Activated CD4-positive, alpha-beta memory T cell treated with anti-CD3 and anti-CD28 coated beads for 36 hours (primary cell): ENCODE measurements at places on chromosomes 1 and 21.

DNA sequence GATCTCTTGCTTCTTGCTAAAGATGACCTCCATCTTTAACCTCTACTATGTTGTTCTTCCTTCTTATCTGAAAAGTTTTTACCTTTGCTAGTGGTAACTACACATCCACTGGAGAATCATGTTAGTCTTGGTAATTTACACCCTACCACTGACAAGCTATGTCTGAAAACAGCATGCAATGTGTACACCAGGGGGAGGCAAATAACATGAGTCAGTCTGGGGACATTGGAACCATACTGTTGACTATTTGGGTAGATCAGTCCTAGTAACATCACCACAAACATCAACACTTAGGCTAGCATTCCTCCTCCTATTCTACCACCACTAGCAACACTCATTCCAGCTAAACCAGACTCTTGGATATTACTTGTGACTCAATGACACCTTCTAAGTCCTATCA lies 549.0 kb downstream of the KCNT2 start:
- no peak for DNase-seq

- DNase-seq: no peak
Measured at GRCh38 chr1:30133414-30134055, 589.9 kb downstream of the MATN1 start.

DNA sequence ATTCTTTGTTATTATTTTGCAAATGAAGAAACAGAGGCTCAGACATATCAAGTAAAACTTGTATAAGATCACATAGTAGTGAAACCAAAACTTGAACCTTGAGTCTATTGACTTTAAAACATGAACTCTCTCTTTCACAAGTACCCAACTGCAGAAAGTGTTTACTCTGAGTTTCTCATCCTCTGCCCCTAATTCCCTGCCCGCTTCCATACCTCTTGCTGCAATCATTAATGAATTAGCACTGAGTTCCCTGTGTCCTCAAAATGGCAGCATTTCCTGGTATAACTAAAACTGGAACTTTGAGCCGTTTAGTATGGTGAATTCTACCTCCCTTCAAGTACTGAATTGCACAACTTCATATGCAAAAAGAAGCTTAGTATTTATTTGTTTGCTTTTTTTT lies 147.7 kb upstream of the DNAH14 start:
- no peak for DNase-seq

- DNase-seq: no peak
Measured at GRCh38 chr1:9202240-9202870, 32.2 kb upstream of the H6PD start.

GRCh38 chr1:179742717-179743678 lies at the start of gene FAM163A:
Gene FAM163A (plus strand): TSS chr1:179743291. CDS start chr1:179813098, 69,807 bp downstream.
- peak; percentile 17 for DNase-seq

GRCh38 chr1:8355439-8356255 lies 37.7 kb downstream of the SLC45A1 start:
- DNase-seq: no peak

DNA sequence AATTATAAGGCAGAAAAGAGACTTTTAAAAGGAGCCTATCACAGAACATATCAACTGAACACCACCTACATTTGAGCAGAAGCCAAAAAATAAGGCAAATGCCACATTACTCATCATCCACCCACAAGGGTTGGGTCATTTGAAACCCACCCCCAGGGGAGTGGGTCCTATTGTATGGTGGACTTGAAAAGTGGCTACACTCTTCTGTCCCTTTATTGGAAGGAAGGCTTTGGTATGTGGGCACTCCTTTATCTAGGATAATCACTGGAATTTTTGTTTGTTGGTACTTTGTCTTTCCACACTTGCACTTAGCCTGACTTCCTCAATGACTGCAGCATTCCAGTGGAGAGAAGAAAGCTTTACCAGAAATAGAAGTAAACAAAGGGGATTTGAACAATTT lies 157.2 kb upstream of the COL11A1 start:
- DNase-seq: no peak

DNA sequence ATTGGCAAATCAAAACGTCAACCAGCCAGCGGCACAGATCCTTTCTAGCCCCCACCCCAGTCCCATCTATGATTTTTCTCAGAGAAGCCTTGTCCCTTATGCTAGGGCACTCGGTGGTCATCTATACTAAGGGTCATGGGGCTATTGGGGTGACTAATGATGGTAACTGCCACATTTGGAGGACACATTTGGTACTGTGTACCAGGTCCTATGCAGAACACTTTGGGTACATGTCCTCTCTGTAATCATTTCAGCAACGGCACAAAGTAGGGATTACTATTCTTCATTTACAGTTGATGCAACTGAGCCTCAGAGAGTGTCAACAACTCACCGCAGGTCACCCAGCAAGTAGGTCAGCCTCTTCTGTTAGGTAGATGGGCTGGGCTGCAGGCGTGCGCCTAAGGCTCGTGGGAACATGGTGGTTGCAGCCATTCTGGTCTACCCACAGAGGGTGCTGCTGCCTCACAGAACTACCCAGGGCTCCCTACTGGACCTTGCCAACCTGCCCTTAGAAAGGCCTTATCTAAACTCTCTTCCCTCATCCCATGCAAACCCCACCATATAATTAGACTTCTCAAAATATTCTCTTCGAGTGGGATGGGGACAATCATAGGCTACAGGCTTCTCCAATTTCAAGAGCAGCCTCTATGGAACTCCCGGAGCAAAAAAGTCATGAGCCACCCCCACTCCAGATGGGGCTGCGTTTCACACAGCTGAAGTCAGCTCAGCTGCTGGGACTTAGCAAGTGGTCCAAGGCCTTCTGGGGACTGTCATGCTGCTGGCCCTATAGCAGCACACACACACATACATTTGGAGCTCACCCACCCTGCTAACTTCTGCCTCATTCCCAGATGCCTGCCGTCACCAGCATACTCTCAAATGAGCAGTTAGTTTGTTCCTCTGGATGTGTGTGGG lies 5.8 kb upstream of the SDHB start:
- DNase-seq: peak; percentile 57

- DNase-seq: no peak
Measured at GRCh38 chr21:45334134-45334533, 46.4 kb upstream of the POFUT2 start.

DNA sequence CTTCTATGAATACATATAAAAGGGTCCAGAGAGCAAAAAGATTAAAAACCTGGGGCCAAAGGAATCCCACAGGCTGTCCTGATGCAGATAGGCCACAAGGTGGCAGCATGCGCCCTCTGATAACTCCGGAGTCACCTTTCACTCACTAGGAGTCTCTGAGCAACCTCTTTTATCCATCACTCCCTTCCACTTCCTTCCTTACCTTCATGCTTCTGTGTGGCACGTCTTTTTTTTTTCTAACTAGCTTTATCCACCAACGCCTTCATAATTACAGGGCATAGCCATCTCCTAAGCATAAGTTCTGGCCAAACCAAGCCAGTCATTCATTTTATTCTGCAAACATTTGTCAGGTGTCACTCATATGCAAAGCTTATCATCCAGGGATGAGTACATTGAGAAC lies 3.9 kb upstream of the PGLYRP4 start:
- DNase-seq: peak; percentile 75

GRCh38 chr1:11067716-11068599 lies 8.1 kb upstream of the SRM start:
- no peak for DNase-seq

DNA sequence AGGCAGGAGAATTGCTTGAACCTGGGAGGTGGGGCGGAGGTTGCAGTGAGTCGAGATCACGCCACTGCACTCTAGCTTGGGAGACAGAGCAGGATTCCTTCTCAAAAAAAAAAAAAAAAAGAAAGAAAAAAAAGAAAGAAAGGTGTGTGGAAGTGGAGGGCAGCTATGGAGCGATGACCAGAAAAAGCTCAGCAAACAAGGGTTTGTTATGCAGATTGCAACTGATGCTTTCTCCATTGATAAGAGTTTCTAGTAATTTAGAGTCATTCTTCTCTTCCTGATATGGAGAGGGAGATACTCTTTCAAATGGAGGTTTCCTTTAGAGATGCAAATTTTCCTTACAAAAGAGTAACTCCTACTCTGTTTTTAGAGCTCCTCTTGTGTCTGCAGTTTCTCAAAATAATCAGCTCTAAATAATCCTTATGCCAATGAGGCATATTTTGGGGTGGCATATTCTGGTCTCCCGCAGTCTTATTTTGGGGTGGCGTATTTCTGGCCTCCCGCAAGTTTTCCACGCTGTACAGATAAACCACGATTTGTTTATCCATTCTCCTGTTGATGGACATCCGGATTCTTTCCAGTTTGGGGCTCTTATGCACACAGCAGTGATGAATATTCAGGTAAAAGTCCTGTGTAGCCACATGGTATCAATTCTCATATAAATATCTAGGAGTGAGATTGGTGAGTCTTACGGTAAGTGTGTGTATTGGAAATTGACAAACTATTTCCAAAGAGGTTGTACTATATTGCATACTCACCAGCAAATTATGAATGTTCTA lies 30.7 kb upstream of the RCC2 start:
- no peak for DNase-seq

GRCh38 chr1:233183226-233184020 lies 112.1 kb downstream of the PCNX2 start:
- DNase-seq: no peak

DNA sequence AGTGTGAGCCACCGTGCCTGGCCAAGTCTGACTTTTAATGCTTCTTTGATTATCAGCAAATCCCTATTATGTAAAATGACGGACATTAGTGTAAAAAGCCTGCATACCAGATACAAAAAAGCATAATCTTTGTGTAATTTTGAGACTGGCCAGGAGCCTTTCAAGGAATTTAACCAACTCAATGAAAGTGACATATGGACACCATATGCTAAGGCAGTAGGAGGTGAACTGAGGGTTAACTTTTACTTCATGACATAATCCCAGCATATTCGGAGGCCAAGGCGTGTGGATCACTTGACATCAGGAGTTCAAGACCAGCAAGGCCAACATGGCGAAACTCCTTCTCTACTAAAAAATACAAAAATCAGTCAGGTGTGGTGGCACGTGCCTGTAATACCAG lies 94.6 kb downstream of the EIF4G3 start:
- no peak for DNase-seq

DNA sequence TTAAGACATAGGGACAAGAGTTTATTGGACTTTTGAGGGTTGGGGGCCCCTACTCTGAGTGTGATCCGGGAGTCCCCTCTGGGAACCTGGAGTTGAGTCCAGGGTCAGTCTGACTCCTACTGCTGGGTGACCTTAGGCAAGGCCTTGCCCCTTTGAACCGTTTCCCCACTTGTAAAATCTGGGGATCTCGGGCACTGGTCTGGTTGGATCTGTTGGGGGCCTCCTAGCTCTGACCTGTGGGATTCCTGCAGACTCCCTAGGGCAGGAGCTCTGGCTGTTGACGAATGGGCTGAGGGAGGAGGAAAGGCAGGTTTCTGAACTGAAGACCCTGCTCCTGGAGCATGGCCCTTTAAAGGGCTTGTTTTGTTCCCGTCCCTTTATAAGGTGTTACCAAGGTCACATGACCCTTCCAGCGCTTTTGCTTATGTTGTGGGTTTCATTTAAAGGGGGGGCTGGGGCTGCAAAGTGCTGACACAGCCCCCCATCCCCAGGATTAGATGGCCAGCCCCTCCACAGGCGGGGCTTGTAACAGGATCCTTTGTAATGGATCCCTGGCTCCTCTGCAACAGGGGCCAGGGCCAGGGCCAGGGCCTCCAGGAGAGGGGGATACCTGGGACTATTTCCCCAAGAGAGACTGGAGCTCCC lies 50.7 kb downstream of the YARS1 start:
- no peak for DNase-seq

- DNase-seq: peak; percentile 45
Measured at GRCh38 chr1:119347858-119348257, 20.7 kb upstream of the HAO2 start.

DNA sequence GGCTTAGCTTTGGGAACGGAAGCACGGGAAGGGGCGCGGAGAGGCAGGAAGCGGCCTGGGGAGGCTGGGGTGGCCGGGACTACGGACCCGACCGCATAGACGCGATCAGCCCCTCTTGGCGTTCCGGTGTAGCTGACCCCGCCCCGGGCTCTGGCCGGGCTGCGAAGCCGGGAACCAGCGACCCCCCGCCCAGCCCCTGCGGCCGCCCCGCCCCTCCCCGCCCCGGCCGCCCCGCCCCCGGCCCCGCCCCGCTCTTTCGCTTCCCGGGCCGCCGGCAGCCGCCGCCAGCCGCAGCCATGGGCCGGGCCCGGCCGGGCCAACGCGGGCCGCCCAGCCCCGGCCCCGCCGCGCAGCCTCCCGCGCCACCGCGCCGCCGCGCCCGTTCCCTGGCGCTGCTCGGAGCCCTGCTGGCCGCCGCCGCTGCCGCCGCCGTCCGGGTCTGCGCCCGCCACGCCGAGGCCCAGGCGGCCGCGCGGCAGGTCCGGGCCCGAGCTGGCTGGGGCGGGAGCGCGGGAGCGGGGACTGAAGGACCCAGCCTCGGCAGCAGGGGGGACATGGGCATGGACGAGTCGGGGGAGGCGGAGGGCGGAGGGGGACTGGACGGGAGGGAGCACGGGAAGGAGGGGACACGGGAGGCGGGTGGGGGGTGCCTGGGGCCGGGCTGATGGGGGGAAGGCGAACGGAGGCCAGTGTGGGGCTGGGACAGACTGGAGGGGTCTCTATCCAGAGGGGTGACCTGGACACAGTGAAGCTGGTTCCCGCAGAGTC lies at the start of gene SELENON:
SELENON (plus strand) TSS at position 259 of the 768 bp plus-strand sequence; CDS start at position 297, 38 bp downstream.
- DNase-seq: peak; percentile 48

GRCh38 chr1:44377925-44378784 lies 23.1 kb upstream of the ERI3 start:
- DNase-seq: peak; percentile 60

DNA sequence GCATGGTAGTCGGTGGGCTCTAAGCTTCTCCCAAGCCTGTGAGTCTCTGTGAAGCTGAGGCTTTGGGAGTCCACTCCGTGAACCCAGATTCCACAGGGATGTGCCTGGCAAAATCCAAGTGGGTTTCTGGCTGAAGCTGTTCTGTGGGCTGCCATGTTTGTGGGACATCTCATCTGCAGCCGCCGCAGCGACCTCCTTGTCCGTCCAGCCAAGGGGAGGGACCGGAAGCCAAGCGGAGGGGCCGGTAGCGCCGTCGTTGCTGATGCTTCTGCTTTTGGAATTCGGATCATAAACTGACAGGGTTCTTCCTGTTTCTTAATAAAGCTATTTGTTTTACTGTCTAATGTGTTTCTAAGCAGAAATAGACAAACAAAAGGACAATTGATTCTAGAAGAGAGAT lies 13.3 kb downstream of the KIF26B start:
- DNase-seq: no peak

- peak; percentile 74 for DNase-seq
Measured at GRCh38 chr1:145926686-145927062, 610 bp downstream of the RBM8A start.

- DNase-seq: peak; percentile 20
Measured at GRCh38 chr1:167984886-167985489, 48.1 kb upstream of the MPC2 start.

- DNase-seq: no peak
Measured at GRCh38 chr1:36136535-36136934, 11.5 kb upstream of the COL8A2 start.
